ENCODE measurements at places on chromosomes 16 and 17.

- no peak for DNase-seq
Measured at GRCh38 chr16:73056921-73057290, 9.0 kb upstream of the ZFHX3 start.

DNA sequence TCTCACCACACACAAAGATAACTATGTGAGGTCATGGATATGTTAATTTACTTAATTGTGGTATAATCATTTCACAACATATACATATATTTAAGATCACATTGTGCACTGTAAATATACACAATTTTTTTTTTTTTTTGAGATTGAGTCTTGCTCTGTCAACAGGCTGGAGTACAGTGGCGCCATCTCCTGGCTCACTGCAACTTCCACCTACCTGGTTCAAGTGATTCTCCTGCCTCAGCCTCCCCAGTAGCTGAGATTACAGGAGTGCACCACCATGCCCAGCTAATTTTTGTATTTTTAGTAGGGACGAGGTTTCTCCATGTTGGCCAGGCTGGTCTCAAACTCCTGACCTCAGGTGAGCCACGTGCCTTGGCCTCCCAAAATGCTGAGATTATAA, 11.5 kb upstream of the PRSS54 start:
- DNase-seq = no peak

GRCh38 chr17:80361495-80362220, 53.3 kb upstream of the ENDOV start:
- DNase-seq = no peak

- peak; percentile 23 for DNase-seq
Measured at GRCh38 chr17:3935140-3935542, 18.9 kb upstream of the P2RX1 start.

GRCh38 chr16:83211711-83212110, 584.9 kb downstream of the CDH13 start:
- no peak for DNase-seq

DNA sequence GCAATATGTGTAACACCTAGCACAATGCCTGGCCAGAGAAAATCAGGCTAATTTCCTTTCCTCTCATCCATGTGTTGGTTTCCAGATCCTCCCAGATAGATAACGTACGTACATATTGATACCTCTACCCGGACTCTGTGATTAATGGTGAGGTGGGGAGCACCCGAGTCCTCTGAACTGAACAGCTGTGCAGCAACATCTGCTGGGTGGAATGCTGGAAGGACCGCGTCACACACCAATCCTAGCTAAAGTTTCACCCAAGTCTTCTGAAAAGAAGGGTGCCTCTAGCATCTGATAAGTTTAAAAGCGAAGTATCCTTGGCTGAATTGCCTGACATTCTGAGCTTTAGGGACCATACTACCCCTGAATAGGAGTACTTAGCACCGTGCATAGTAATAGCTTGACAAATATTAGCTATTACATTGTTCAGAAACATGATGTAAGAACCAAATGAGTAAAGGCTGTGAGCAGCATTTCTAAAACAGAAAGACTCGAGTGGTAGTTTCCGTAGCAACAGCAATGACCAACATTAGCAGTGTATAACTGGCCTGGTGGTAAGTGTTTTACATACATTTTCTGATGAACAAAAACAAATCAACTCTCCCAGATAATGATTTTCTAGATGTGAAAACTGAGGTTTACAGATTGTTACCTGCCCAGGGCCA, 91.4 kb downstream of the SYCE1L start:
- peak; percentile 81 for DNase-seq

- DNase-seq = no peak
Measured at GRCh38 chr16:9528511-9529079, 437.2 kb downstream of the HAPSTR1 start.

- no peak for DNase-seq
Measured at GRCh38 chr17:31690151-31690551, 168.9 kb downstream of the COPRS start.

DNA sequence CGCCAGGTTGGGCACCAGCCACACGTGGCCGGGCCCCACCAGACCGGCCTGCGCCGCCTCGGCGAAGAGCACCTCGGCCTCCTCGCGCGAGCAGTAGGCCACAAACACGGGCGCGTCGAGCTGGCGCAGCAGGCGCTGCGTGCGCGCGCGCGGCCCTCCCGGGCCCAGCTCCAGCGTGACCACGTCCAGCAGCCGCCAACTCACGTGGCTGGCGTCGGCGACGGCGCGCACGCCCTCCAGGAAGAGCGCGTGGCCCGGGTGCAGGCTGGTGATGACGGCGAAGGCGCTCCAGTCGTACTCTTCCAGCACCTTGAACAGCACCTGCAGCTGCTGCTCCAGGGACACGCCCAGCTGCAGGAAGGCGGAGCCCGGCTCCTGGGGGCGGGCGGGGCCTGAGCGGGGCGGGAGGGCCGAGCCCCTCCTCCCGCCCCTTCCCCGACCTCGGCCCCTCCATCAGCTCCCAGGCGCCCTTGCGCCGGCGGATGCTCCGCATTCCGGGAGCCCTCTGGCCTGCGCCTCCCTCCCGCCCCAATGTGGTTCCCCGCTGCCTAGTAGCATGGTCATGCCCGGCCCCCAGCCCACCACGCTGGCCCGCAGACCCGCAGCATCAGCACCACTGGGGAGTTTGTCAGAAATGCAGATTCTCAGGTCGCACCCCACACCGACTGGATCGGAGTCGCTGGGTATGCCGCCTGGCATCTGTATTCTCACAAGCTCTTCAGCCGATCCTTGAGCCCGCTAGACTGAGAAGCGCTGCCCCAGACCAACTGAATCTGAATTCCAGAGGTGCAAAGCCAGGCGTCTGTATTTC, 7.2 kb downstream of the GRIN2C start:
- no peak for DNase-seq

DNA sequence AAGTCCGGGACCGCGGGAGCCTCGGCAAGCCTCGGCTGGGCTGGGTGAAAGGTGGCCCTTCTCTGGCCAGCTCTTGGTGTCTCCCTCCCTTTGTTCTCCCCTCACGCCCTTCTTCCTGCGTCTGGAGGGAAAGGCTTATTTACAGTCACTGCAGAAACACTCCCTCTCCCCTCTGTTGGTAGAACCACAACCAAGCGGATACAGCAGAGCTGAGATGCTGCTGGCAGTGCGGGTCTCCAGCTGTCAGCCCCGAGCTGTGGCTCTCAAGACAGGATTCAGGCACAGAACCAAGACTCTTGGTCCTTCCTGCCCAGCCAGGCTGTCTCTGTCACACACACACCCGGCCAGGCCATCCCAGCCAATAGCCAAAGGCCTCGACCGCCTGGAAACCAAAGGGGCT, 133.3 kb downstream of the ENGASE start:
- no peak for DNase-seq

All from NCI-H1436 (cell line).